Hepatocyte (in vitro differentiated cells): ENCODE measurements at places on chromosomes 3 and 15.

DNA sequence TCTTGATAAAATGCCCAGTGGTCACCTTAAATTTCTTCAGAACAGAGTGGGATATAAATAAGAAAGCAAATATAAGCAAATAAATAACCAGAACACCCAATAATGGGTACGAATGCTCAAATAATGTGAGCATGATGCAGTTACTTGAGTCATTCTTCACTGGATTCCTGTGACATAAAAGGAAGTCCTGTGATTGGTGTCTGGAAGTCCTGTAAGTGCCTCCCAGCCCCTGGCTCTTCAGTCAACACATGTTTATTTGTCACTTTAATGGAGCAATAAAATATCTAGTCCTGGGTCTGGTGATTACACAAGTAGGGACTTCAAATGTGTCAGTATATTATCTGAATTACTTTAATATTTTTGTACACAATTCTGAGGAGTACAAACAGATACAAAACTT lies 30.4 kb downstream of the TMEM212 start:
- no peak for DNase-seq

GRCh38 chr15:36894075-36894474 lies 206.3 kb downstream of the MEIS2 start:
- DNase-seq = no peak

DNA sequence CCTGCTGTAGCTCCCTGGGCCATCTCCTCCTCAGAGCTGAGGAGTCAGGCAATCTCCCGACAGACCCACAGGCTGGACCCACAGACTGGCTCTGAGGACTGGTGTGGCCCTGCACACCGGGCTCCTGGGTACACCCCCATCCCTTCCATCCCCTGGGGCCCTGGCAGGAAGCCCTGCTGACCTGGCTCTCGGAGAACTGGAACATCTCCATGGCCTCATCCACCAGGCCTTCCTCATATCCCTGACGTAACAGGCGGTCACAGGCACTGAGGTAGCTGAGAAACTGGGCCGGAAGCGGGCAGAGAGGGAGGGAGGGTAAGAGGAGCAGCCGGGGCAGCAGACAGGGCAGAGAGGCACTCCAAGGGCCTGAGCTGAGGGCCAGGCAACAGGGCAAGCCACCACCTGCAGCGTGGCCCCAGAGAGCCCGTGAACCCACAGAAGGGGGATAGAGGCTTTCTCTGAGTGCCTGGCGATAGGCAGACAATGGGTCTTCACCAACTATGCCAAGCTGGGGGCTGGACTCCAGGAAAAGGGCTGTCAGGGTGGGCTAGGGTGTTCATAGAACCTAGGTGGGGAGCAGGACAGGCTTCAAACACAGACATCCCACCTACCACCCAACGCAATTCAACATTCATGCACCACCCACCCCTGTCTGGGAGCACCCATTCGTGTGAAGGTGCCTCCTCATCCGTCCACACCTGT lies 17.9 kb downstream of the KBTBD13 start:
- no peak for DNase-seq

DNA sequence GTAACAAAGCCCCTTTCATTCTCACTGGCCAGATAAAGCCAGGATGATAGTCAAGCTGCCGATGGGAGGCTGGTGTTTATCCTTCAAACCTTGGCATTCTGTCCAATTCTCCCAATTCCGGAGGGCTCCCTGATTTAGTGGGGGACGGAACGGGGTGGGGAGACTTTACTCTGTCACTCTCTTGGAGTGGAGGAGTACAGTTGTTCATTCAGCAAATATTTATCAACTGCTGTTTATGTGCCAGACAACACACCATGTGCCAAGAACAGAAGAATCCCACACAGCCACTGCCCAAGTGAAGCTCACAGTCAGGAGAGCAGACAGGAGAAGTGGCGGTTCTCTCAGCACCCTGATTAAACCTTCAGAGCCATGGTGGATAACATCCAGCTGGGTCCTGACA lies 63.3 kb downstream of the WNT5A start:
- no peak for DNase-seq

DNA sequence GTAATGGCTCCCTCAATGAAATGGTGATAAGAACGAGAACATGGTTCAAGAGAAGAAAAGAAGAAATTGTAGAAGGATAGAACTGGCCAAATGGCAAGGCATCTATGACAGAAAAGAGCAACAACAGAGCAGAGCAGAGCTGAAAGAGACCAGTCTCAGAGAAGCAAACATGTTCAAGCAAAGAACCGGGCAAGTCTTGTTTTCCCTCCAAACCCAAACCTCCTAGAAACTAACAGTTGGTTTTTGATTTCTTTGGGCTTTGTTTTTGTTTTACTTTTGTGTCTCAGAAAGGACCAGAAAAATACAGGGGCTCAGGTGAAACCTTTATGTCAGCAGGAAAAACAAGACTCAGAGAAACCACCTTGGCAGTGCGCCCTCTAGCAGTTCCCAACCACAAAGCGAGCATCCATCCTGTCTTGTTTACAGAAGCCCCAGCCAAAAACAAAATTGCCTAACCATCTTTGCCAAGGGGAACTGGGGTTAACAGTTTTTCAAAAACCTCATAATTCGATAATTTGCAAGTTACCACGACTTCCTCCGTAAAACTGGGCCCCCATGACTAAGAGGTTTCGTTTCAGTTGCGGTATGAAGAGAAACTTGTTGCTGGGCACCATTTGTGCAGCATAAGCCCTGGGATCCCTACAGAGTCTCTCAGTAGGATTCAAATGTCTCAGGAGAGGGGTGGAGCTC lies 159.2 kb upstream of the SLC24A5 start:
- DNase-seq = no peak

GRCh38 chr15:35023804-35024203 lies 35.7 kb upstream of the ZNF770 start:
- DNase-seq = no peak

GRCh38 chr3:115980709-115981108 lies 357.4 kb downstream of the GAP43 start:
- DNase-seq = no peak

DNA sequence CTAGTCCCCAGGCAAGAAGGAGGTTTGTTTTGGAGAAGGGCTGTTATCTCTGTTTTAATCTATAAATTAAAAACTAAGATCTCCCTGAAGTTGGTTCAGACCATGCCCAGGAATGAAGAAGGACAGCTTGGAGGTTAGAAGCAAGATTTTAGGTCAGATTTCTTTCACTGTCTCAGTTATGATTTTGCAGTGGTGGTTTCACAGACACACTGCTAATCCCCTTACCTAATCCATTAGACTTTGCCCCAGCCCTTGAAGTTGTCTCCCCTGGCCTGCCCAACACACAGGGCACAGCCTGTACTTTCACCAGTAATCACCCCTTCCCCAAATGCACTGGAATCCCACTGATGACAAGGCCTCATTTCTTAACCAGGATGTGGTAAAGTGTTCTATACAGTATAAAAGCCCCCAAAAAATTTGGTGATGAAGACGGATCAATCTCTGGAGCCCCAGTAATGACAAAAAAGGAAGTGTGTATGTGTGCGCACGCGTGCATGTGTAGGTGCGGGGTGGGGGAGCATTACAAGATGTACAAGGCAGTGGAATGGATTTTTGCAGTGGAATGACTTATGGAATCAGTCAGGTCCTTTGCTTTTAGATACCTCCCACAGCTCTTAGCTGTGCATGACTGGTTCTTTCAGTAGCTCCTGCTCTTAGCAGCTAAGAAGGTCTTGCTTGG lies 73.1 kb upstream of the TERB2 start:
- no peak for DNase-seq

GRCh38 chr3:57046101-57046765 lies 14.2 kb upstream of the SPATA12 start:
- no peak for DNase-seq

DNA sequence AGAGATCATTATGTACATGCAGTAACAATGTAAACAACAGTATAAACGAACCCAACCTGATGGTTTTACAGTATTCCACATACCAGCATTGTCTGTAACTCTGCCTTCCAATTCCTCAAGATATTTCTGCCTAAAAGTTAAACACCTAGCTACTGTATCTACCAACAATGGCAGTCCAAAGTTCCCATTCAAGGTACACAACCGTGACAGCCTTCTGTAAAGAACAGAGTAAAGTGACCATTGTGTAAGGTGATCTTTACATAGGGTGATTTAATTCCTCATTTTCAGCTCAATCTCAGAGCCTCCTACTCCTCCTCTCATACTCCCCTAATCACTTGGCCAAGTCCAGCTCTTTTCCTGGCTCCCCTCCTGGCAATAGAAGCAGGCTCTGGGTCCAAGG lies 10.4 kb downstream of the SECISBP2L start:
- DNase-seq = peak; percentile 29

GRCh38 chr3:94130690-94131089 lies 67.8 kb downstream of the NSUN3 start:
- DNase-seq = no peak

DNA sequence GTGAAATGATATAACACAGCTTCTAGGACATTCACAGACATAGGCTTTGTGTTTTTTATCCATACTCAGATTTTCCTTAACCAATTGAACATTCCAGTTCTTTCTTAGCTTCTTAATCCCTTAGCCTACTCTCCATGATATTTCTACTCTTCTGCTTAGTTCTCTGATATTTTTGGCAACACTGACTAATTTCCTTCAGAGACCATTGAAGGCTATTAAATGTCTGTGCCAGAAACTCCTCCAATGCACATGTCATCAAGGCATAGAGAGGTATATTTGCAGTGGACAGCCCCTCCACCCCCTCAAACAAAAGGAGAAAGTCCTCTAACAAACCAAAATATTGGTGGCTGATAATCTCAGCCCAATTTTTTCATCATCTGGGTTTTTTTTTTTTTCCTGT lies 105.9 kb upstream of the TSC22D2 start:
- no peak for DNase-seq

DNA sequence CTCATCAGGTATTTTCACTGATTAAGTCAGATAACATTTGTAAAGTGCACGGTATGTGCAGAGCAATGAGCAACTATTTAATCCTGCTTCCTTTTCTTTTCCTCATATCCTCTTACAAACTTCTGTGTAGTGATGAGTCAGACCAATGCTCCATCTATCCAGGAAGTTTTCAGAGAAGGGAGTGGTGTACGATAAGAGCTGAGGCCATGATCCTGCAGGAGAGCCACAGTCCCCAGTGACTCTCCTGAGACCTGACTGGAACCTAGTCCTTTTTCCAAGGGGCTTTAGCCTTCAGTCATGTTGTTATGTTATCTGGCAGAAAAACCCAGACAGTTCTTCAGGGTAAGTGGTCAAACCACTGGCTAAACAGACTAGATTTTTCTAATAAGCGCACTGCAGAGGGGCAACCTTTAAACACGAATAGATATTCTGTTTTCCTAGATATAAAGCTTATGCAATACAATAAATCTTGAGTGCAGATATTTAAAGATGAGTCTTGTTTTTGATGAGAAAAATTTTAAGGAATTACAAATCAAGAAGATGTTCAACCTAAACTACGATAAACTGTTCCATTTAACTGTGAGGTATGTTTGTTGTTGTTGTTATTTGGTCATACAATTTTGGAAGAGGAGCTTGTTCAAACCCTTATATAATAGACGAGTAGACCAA lies 110.5 kb upstream of the RAP2B start:
- DNase-seq = peak; percentile 70

DNA sequence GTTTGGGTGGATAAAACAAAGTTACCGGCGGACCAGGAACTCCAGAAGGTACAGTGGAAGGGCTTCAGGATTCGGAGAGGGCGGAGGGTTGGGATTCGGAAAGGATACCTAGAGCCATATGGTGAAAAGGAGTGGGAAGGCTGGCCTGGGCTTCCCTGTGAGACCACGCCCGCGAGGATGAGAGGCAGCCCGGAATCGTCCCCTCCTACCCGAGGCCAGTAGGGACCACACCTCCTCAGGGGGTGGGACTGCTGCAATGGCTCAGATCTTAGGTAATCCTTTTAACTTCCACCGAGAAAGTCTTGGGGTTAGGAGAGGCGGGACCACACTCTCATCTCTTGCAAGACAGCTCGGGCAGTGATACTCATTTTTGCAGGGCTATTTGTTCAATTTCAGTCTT lies 511.3 kb downstream of the OCA2 start:
- peak; percentile 22 for DNase-seq

DNA sequence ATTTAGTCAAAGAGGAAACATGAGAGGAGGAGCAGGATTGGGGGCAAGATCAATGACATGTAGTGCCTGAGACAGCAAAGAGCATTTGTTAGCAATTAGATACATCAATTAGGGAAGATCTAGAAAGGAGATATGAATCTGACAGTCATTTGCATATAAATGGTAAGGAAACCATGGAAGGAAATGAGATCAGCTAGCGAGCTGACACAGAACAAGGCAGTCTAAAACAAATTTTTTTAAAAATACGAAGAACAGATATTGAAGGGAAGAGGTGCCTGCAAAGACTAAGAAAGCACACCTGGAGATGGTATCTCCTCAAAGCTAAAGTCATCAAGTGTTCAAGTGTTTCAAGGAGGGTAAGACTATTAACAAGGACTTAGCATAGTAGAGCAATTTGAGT lies 4.6 kb downstream of the EPM2AIP1 start:
- no peak for DNase-seq

DNA sequence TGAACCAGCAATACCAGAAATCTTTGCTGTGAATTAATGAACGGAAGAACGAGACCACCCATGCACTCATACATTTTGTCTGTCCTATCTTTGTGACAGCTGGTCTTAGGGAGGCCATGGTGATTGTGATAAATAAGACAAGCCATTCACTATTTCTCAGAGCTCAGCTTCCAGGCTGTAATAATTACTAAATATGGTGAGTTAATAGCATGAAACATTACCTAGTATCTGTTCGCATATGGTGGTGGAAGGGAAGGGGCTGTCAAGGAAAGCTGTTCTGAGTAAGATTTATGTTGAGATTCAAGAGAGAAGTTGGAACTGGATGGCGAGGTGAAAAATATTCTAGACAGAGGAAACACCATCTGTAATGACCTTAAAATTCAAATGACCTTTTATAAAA lies 719.0 kb upstream of the ZNF385D start:
- DNase-seq = no peak

GRCh38 chr3:135834465-135834864 lies 131.1 kb upstream of the PPP2R3A start:
- DNase-seq = no peak

DNA sequence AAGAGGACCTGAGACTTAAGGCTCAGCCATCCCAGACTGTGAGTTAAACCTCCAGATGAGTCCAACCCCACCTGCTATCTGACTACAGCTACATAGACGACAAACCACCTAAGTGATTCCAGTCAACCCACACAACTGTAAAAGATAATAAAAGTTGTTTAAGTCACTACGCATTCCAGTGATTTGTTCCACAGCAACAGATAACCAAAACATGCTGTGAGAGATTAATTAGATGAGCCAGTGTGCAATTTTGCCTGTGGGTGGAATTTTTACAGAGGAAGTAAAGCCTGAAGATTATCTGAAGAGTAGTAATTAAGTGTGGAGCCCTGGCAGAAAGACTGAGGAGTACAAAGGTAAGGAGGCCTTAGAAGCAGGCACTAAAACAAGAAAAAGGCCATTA lies 5.4 kb downstream of the BTBD1 start:
- DNase-seq = peak; percentile 40

- no peak for DNase-seq
Observed at GRCh38 chr3:179093807-179094206, 22.2 kb upstream of the ZMAT3 start.

DNA sequence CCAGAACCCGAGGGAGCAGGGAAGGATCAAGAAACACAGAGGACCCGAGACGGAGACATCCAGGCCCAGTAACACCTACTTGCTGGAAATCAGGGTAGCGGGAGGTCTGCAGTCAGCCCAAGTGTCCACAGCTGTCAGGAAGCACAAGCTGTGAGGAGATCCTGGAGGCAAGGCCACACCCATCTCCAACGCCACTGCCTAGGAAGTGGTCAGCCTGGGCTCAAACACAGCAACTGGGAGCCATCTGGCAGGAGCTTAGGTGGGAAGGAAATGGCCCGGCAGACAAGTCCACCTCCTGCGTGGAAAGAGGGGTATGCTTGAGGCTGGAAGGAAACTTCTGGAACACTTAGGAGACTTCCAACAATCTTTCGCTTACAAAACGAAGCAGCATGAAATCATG lies 407.1 kb downstream of the VPS13C start:
- DNase-seq = no peak
